ENCODE measurements at places on chromosomes 1 and 21.

GRCh38 chr1:6103111-6103853 is 57.6 kb downstream of the KCNAB2 start:
- DNase-seq, result no peak

DNA sequence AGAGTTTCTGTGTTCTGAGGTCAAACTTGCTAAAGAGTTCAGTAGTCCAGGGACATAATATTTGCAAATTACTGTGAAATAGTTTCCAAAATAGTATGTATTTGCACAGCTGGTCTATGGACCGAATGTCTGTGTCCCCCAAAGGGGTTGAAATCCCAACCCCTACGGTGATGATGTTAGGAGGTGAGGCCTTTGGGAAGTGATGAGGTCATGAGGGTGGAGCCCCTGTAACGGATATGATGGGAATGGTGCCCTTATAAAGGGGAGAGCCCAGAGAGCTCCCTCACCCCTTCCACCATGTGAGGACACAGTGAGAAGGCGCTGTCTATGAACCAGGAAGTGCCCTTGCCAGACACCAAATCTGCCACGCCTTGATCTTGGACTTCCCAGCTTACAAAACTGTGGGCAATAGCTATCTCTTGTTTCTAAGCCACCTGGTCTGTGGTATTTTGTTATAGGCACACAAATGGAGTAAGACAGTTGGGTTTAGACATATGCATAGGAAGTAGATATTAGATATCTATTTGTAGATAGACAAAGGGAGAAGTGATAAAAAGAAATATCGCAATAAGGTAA is 21.7 kb downstream of the RNF187 start:
- DNase-seq, result peak; percentile 26

GRCh38 chr1:38733761-38734160 is 125.8 kb downstream of the RRAGC start:
- DNase-seq, result no peak

DNA sequence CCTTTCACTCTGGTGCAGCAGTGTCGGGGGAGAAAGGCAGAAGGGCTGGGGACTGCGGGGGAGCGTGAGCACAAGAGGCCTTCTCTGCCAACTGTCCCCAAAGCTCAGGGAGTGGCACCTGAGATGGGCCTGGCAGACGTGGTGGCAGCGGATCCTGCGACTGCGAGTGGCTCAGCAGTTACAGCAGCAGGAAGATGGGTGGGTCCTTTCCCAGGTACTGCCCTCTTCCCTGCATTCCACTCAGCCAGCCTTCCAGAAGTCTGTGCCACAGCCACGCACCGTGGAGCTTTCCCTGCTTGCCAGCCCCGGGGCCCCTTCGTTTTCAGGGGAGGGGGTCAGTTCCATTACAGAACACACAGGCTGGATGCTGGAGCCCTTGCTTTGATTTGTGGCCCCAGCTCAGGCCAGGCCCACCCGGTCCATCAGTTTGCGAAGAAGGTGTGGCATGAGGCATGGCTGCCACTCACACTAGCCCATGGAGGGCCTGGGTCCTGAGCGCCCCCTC is 17.2 kb downstream of the MTHFR start:
- no peak for DNase-seq

GRCh38 chr1:226309398-226310244 is 657 bp upstream of the LIN9 start:
- DNase-seq, result no peak

- no peak for DNase-seq
Observed at GRCh38 chr1:155131856-155132255, 3.8 kb upstream of the SLC50A1 start.

DNA sequence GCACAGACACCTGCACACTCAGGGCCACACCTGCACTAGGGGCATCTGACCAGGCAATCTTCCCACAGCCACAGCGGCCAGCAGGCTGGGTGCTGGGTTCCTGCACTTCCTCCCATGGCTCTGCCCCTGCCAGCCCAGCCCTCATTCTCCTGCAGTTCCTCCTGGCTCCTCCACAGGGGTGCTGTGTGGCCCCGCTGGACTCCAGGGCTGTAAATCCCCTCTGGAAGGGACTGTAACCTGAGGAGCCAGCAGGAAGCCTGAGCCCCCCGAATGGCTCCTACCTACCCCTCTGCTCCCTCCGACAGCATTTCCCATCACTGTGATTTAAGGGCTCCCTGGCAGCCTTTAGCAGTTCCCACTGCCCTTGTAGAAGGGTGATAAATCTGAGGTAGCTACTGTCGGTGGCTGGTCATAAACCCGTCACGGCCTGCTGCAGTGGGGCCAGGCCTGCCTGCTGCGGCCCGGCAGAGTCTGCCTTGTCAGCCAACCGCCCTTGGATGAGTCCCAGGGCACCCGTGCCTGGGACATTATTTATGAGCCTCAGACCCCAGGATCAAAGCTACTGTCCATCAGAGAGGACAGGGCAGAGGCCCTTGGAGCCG is 8.8 kb downstream of the UBL4B start:
- DNase-seq, result no peak

GRCh38 chr1:168894397-168894903 is 165.4 kb upstream of the DPT start:
- no peak for DNase-seq

DNA sequence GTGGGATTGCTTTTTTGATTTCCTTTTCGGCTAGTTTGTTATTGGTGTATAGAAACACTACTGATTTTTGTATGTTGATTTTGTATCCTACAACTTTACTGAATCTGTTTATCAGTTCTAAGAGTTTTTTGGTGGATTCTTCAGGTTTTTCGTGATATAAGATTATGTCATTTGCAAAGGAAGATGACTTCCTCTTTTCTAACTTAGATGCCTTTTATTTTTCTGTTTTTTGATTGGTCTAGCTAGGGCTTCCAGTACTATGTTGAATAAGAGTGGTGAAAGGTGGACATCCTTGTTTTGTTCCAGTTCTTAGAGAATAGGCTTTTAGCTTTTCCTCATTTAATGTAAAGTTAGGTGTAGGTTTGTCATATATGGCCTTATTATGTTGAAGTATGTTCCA is 13.1 kb upstream of the NHLH2 start:
- DNase-seq, result no peak

GRCh38 chr1:226838456-226838855 is 32.0 kb upstream of the PSEN2 start:
- DNase-seq, result no peak

DNA sequence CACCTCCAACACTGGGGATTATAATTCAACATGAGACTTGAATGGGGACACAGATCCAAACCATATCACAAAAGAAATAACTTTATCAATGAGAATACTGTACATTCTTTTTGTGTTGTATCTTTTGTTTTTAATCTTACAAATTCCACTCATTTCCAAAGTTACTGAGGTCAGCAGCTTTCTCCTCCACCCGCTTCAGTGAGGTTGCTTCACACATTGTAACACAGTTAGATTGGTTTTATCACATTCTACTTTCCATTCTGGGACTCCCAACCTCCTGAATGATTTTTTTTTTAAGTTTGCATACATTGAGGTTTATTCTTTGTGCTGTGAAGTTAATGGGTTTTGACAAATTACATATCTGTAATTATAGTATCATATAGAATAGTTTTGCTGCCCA is 43.8 kb downstream of the DDAH1 start:
- DNase-seq, result no peak

GRCh38 chr21:28936036-28936435 is 56.6 kb downstream of the LTN1 start:
- no peak for DNase-seq

DNA sequence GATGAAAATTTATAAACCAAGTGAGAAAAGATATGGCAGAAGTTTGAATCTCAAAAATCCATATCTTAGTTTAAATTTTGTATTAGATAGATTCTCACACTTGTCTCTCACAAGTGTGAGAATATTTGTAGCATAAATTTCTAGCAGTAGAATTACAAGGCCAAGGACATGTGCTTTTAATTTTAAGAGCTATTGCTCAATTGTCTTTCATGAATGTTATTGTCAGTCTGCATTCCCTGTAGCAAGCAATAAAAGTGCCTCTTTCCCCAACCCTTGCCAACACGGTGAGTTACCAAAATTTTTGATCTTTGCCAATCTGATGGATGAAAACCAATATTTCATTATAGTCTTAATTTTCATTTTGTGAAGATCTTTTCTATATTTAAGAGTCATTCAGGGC is 64.0 kb downstream of the CTH start:
- no peak for DNase-seq

DNA sequence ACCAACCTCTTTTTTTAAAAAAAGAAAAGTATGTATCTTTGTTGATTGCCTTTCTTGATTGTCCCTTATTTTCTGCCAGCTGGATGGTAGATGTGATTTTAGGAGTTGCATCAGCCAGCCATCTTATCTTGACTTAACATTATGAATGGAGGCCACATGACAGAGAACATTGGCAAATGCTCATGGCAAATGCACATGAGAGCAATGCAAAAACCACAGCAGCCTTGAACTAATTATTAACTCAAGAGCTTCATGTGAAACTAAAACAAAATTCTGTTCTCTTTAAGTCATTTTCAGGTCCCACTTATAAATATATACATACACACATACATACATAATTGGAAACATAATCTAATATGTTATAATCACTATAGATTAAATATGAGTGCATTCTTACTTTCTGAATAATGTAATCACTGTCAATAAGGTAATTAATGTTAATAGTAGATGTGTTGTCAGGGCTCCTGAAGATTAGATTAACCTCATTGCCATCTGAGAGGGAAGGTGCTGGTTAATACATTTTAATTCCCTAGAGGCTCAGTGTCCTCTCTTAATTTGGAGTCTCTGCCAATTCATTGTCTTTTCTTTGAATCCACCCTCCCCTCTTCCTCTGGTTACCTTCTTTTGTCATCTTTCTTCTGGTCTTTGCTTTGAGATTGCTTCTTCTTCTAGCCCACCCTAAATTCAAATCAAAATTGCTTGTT is 962.2 kb downstream of the ADGRL2 start:
- no peak for DNase-seq

GRCh38 chr1:21217812-21218596 is 41.3 kb upstream of the EIF4G3 start:
- no peak for DNase-seq

- no peak for DNase-seq
Observed at GRCh38 chr1:209291715-209292114, 291.8 kb upstream of the CAMK1G start.

DNA sequence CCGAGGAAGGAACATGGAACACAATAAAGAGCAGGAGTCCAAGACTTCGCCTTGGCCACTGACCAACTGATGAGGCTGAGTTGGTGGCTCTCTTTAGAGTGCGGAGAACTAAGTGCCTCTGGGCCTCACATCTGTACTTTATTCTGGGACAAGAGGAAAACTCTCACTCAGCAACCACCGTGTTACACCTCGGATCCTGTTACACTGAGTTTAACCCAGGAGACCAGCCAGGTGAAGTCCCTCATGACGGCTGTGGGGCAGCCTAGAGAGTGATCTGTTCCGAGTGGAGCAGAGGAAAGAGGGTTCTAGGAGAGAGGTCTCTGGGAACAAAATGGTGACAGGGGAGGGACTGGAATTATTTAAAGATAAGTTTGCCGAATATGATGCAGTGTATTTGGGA is 33.5 kb upstream of the AGL start:
- DNase-seq, result no peak

- DNase-seq, result no peak
Observed at GRCh38 chr1:165330483-165330882, 26.0 kb downstream of the LMX1A start.
